Occipital lobe (tissue), 3 donors: ENCODE measurements at places on chromosomes 7 and 10.

GRCh38 chr7:112789453-112789816 lies 758 bp downstream of the TMEM168 start:
- DNase-seq, result no peak

DNA sequence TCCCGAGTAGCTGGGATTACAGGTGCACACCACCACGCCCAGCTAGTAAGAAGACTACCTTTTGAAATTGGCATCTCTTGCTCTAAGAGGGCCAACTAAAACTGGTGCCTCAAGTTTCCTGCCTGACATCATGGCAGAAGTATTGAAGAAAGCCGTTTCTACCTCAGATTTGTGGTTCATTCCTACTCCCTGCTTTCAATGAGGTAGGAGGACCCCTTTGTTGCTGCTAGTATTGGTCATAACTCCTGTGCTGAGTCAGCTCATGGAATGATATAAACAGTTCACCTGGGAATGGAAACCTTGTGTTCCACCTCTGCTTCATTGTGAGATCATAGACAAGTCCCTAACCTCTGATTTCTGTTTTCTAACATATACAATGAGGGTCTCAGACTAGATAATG lies 82.8 kb downstream of the CDK6 start:
- no peak for DNase-seq

DNA sequence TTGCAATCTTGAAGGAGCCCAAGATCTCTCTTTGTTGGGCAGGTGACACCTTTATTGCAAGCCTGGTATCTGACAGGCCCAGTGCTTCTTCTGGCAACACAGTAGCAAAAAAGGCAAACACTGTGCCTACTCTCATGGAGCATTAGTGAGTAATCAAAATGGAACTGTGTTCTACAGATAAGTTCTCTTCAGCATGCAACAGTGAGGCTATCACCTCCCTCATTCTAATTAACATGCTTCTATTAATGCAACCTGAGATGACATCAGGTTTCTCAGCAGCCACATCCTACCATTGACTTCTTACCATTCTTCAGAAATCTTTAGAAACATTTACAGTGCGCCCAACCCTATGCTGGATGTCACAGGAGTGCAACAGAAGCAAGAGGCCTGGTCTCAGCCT lies 77.9 kb upstream of the KCNMA1 start:
- no peak for DNase-seq

DNA sequence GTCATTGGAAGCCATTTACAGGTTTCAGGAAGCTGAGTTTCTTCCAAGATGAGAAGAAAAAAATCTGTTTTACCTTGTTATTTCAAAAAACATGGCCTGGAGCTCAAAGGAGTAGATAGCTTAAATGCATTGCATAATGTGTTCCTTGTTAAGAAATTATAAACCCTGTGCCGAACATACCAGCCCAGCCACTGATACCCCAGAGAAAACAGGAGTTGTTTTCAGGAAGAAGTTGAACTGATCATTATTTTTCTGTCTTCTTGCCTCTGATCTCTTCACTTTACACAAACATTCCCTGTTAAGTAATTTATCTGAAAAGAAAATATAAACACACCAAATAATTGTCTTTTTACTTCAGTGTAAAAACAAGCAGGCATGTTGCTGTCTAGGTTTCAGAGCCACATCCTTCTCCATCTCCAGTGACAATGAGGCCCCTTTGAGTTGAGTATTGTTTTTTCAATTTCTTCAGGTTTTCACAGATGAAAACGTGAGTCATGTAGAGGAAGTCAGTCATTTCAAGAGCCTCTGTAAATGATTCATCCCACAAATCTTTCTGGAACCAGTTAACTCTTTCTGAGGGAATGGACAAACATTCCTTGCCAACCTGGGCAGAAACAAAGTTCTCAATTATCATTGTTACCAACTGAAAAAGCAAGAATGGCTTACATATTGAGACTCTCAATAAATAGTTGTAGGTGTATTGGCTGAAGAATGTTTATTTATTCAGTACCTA lies 244.2 kb downstream of the IPMK start:
- no peak for DNase-seq

DNA sequence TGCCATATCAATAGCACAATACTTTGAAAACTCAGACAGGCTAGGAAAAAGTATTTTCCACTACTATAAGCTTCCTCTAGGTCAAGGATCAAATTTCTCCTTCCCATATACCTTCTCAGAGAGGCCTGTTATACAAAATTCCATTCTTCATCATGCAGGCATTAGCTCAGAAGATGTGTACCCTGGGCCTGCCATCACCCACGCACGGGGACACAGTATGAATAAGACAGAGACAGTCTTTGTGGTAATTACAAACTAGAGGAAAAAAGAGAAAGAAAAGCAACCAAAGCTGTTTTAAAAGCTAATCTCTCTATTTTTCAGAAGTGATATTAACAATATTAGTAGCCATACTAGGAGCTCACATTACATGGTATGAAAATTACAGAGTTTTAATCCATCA lies 236.8 kb upstream of the AOAH start:
- DNase-seq, result no peak

DNA sequence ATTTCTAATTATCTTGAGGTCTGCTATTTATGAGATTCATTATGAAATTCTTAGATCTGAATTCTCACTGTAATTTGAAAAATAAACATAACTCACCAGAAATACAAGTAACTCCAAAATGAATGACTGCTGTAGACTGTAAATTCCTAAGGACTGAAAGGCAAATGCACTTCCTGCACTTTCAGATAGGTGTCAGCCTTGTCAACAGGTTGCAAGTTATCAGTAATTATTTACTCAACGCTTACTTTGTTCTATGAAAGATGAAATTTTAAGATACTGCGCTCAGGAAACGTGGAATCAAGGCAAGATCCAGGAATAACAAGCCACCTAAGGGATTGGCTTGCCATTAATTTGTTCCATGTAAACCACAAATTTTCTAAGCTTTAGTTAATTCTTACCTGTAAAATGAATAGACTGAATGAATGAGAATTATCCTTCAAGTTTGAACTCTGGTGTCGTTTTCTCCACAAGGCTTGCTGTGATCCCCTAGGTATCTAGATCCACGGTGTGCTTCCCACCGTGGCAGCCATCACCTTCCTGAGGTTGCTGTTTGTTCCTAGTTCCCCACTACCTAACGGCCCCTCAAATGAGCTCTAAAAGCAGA lies 12.6 kb downstream of the DHX32 start:
- DNase-seq, result no peak

GRCh38 chr7:28190077-28190710 lies 9.6 kb upstream of the JAZF1 start:
- DNase-seq, result no peak

DNA sequence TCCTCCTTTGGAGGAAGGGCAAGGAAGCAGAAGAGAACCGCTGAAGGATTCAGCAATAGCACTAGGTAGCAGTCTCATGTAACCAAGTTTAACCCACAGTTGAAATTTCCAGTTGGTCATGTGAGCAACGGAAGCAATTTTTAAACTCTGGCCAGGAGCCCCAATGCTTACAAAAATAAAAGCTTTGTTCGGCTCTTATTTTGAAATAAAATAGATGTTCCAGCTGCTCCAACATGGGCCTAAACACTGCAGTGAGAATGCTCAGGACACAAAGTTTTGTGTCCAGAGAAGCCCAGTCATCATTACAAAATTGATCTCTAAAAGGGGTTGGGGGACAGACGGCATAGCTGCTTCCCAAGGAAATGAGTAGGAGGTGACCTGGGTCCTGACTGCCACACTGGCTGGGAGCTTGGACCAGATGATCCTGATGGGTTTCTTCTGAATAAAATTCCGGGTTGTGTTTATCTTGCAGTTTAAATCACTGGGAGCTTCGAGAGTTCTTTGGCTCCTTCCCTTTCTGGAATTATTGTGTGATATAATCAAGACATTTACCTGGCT lies 452 bp upstream of the TMEM140 start:
- DNase-seq, result no peak

- DNase-seq, result no peak
Observed at GRCh38 chr7:81662531-81662930, 107.3 kb downstream of the HGF start.

DNA sequence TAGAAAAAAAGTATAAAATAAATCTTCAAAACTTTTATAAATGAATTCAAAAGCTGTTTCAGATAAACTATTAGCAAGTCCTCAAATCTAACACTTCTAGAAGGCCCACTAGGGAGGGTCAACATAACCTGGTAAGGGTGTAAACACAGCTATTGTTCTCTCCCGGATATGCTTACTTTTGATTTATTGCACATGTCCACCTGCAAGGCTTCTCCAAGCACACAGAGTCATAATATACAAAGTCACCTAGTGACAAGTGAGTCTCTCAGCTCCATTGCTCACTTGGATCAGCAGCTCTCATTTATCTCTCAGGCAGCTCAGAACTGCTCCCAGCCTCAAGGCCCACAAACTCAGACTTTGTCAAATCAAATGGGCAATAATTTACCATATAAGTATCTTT lies 44.0 kb upstream of the COL1A2 start:
- no peak for DNase-seq

DNA sequence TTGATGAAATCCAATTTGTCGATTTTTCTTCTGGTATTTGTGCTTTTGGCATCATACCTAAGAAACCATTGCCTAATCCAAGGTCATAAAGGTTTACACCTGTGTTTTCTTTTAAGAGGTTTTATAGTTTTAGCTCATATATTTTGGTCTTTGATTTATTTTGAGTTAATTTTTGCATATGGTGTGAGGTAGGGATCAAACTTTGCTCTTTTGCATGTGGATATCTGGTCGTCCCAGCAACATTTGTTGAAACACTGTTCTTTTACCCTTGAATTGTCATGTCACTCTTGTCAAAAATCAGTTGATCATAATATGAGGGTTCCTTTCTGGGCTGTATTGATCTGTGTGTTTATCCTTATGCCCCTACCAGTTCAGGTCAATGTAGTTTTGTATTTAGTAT lies 232.5 kb upstream of the SH2B2 start:
- DNase-seq, result no peak

DNA sequence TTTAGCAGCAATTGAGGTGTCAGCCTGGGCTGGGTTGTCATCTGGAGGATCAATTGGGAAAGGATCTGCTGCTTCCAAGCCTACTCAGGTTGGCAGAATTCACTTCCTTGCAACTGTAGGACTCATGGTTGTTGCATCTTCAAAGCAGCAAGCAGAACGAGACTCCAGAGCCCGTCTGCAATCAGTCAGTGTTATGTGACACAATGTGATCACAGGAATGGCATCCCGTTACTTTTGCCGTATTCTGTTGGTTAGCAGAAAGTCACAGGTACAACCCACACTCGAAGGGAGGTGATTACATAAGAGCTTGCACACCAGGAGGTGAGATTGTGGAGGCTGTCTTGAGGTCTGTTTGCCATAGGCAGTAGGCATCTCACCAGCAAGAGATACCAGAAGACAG lies 15.4 kb upstream of the LYZL1 start:
- no peak for DNase-seq

GRCh38 chr10:33897291-33897752 lies 562.9 kb upstream of the NRP1 start:
- no peak for DNase-seq

DNA sequence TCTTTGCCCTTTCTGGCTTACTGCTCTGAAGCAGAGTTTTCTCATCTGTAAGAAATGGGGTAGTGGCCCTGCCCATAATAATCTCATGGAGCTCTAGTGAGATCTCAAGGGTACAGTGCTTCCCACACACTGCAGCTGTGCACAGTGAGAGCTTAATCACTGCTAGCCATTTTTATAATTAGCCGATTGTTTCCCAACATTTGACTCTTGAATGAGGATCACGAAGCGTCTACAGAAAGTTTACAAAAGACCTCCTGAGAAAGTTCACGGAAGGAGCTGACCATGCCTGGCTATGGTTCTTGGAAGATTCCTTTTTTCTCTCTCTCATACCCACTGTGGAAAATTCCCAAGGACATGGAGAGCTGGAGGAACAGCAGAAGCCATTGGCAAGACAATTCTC lies 70.4 kb downstream of the FAM171A1 start:
- DNase-seq, result no peak

DNA sequence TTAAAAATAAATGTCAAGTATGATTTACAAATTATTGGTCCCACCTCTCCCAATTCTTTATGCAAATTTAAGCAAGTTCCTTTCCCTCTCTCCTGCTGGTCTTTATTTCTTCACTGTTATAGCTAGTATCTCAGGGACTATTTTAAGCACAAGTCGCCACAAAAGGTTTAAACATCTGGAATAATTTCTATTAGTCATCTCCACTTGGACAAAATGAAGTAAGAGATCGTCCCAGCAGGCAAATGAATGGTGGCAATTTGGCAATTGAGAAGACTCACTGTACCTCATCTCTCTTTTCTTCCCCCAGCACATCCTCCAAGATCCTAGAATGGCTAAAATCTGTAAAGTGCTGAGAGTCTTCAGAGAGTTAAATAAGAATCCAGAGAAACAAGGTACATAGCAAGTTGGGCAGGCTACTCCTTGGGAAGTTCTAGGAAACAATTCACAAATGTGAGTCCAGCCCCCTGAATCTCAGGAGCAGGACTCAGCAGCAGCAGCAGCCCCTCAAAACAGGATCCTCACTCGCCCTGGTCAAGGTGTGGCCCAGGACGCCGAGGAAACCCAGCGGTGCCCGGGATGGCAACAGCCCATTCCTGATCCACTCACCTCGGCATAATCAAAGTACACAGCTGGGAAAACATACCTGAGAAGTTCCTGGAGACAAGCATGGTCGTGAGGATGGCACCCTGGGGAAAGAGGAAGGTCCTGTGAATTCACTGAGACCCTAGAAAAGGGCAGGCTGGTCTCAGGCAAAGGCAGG lies 30.3 kb upstream of the NDST2 start:
- DNase-seq, result no peak

DNA sequence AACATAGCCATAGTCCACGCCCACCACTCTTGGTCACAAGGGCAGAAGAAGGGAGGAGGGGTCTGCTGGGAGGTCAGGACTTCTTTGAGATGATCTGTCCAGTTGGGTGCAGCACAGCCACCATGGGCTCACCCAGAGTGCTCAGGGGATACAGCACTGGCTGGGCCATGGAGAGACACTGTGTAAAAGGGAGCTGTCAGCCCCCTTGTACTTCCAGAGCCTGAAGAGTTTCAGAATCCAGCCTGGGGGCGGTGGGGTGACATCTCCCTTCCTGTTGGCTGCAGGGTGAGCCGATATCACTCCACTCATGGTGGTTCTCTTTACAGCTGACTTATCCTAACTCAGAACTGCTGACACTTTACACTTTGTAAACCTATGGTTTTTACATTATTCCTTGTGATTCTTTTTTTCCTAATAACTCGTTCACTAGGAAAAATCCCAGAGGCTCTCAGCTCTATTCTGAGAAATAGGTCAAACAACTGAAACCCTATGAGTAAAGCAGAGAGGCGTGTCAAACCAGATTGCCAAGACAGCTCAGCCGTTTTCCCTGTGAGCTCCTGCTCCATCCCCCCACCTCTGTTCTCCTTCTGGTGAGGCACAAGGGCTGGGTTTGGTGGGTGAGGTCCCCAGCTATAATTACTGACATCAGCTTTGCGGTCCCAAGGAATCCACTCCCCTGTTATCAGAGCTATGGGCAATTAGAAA lies 3.2 kb upstream of the MRPS24 start:
- DNase-seq, result no peak

DNA sequence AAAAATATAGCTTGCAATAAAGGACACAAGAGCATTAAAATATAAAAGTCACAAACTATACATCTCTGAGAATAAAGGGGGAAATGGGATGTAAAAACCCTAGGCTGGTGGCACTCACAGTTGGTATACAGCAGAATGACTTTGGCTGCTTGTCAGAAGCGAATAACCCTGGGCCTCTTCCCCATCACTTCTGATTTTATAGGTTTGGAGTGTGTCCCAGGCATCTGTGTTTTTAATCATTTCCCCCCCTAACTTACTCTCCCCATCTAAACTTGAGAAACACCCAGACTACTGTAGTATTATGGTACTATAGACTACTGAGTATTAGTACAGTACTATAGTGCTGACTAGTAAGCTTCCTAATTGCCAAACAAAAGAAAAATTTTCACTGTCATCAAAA lies 1.8 kb upstream of the RPA3 start:
- no peak for DNase-seq

- DNase-seq, result no peak
Observed at GRCh38 chr7:96284835-96285234, 37.1 kb downstream of the SLC25A13 start.
